ENCODE measurements at places on chromosomes 13 and 19.

DNA sequence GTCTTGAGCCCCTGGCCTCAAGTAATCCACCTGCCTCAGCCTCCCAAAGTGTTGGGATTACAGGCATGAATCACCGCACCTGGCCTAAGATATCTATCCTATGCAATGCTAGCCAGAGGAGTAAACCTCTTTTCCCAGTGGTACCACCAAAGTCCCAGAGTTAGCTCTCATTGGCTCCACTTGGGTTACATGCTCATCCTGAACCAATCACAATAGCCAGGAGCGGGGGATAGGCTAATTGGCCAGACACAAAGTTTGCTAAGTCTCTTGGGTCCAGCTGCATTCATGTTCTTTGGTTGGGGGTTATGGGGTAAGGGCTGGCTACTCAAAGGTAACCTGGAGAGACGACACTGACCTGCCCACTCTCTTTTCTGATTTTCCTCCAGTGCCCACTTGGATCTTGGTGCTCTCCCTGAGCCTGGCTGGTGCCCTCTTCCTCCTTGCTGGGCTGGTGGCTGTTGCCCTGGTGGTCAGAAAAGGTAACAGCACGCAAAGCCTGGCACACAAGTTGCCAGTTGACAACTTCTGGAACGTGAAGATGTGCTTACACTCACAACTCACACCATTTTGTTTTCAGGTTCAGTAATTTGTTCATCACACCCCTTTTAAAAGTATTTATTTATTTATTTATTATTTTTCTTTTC, 7.8 kb downstream of the C19orf38 start:
- DNase-seq, result no peak

DNA sequence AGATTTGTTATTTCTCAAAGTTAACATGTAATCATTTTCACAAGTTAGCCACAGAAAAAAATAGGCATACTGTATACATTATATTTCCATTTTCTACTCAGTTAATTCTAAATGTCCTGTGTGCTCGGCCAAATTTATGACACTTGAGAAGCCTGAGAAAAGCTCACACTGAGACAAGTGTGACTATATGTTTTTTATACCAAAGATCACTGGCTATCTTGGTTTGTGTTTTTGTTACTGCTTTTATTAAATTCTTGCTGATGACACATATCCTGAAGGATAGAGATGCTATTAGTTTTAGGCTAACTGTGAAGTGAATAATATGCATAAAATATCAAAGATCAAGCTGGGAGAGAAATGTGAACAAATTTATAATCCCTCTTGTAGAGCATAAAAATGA, 49.3 kb upstream of the IL17D start:
- DNase-seq, result no peak

GRCh38 chr19:641702-642101, 2.0 kb downstream of the FGF22 start:
- no peak for DNase-seq

DNA sequence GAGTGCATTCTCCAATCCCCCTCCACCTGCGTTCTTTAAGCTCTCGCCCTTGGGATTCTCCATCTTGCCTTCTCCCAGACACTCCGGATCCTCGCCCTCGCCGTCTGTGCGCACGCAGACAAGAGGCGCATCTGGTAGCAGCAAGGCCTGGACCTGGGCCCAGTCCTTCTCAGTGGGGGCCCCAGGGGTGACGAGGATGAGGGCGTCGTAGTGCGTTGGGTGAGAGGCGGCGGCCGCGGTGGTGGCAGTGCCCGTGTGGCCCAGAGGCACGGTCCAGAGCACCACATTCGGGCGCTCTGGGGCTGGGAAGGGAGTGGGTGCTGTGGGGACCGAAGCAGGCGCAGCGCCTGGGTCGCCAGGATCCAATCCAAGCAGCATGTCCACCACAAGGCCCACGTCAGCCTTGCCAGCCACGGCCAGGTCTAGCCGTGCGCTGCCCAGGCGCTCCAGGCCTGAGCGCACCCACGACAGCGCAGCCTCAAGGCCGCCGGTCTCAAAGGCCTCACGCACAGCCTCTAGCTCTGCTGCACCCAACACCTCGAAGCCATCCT, 3.1 kb downstream of the IRGQ start:
- no peak for DNase-seq

- no peak for DNase-seq
These were observed 17.8 kb upstream of the NAA16 start for GRCh38 chr13:41293272-41293671.

DNA sequence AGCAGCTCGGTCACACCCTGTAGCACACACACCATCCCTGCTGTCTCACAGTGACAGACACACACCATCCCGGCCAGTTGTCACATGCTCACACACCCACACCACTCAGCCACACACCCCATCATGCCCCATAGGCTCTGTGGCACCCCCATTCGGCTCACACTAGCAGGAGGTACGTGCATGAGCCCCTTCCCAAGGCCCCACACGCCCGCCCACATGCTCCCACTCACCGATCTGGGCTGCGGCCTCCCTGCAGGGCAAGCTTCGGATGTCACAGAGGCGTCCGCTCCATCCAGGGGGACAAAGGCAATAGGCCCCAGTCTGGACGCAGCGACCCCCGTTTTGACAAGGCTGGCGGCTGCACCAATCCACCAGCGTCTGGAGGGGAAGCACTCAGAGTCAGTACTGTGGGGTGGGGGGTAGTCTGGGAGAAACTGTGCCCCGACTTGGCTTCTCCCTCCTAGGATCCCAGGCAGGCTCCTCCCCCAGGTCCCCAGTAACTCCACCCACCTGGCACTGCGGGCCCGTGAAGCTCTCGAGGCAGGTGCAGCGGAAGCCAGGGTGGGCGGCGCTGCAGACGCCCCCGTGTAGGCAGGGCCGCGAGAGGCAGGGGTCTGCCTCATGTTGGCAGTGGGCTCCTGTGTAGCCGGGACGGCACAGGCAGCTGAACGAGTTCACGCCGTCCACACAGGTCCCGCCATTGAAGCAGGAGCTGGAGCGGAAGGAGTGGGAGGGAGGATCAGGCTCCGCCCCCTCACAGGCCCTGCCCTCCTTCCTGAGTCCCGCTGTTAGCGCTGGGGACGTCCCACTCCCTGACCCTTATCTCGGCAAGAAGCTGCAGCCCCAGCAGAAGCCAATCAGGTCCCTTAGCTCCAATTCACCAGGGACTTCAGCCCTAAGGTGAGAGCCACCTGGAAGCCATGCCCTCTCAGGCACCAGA, 20.1 kb downstream of the NOTCH3 start:
- no peak for DNase-seq
